ENCODE measurements at places on chromosomes 13 and 19. TPM values are rescaled to one million over a fixed set of nuclear protein-coding genes. Genes with fewer than 3 reads are reported as not detected.

The CERS4 gene
- 23.3 TPM for total RNA-seq

The TARM1 gene
- total RNA-seq = not detected

The PEAK3 gene
- total RNA-seq = 0.19 TPM

The RRAS gene
- 24.3 TPM for total RNA-seq

The MYO1F gene
- total RNA-seq = 0.14 TPM

The THSD1 gene
- 80.3 TPM for total RNA-seq

The ZNF154 gene
- total RNA-seq = 2.4 TPM

The ZNF135 gene
- 1.7 TPM for total RNA-seq

The KCNN4 gene
- total RNA-seq = 0.51 TPM

The FOSB gene
- 23.8 TPM for total RNA-seq

The ZNF738 gene
- total RNA-seq = 4.1 TPM

The NCCRP1 gene
- not detected for total RNA-seq

The KLK3 gene
- not detected for total RNA-seq

The SLC7A1 gene
- total RNA-seq = 69.5 TPM

The SULT2B1 gene
- total RNA-seq = 0.42 TPM

The C19orf67 gene
- not detected for total RNA-seq

The RYR1 gene
- total RNA-seq = 0.14 TPM

The WDR62 gene
- 8.0 TPM for total RNA-seq

The IL4I1 gene
- total RNA-seq = 3.6 TPM

The ZNF90 gene
- total RNA-seq = 0.84 TPM

The ZNF791 gene
- total RNA-seq = 17.9 TPM

The SHISA7 gene
- total RNA-seq = not detected

The TMEM255B gene
- total RNA-seq = 45.1 TPM

The ADAMTS10 gene
- total RNA-seq = 13.8 TPM

The SLITRK1 gene
- not detected for total RNA-seq

The KLK13 gene
- total RNA-seq = not detected

The RNF113B gene
- not detected for total RNA-seq

The DPY19L3 gene
- 44.6 TPM for total RNA-seq

The POU4F1 gene
- not detected for total RNA-seq

The LYPD3 gene
- total RNA-seq = 0.17 TPM

The CABP5 gene
- total RNA-seq = not detected

The LILRB1 gene
- total RNA-seq = not detected

The GSX1 gene
- not detected for total RNA-seq

The PRSS57 gene
- total RNA-seq = not detected

The ZNF573 gene
- 4.8 TPM for total RNA-seq

The CYP4F11 gene
- not detected for total RNA-seq

The STK11 gene
- 107 TPM for total RNA-seq

The TMEM150B gene
- not detected for total RNA-seq

The ICAM5 gene
- 0.09 TPM for total RNA-seq

The ENOX1 gene
- 0.23 TPM for total RNA-seq

The KIR3DL1 gene
- total RNA-seq = not detected

The MYADM gene
- total RNA-seq = 7.7 TPM

The ADGRE1 gene
- not detected for total RNA-seq

The SOHLH2 gene
- total RNA-seq = 0.23 TPM

The PDX1 gene
- total RNA-seq = not detected

The NCR1 gene
- not detected for total RNA-seq

The CD37 gene
- not detected for total RNA-seq

The RAB3D gene
- 55.6 TPM for total RNA-seq

The PALM3 gene
- total RNA-seq = not detected

The ZNF836 gene
- total RNA-seq = 10.7 TPM

The CCDC194 gene
- total RNA-seq = not detected
